ENCODE measurements at places on chromosomes 7 and 10.

DNA sequence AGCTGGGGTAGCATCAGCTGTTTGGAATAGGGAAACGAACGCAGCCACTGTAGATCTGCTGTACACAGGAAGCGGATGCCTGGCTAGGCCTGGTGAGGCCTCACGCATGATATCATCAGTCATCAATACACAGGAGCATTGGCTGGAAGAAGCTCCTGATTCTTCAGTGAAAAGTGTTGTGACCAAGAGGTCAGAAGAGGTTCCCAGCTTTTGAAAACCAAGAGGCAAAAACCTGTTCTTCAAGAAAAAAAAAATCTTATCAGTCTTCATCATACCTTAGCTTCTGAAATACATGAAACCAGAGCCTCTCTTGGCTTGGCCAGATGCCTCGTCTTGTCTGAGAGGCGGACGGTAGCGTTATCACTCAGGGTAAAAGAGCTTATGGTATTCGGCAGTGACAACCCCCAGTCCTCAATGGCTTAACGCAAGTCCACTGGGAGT is 139.3 kb upstream of the TCF7L2 start:
- DNase-seq = no peak

DNA sequence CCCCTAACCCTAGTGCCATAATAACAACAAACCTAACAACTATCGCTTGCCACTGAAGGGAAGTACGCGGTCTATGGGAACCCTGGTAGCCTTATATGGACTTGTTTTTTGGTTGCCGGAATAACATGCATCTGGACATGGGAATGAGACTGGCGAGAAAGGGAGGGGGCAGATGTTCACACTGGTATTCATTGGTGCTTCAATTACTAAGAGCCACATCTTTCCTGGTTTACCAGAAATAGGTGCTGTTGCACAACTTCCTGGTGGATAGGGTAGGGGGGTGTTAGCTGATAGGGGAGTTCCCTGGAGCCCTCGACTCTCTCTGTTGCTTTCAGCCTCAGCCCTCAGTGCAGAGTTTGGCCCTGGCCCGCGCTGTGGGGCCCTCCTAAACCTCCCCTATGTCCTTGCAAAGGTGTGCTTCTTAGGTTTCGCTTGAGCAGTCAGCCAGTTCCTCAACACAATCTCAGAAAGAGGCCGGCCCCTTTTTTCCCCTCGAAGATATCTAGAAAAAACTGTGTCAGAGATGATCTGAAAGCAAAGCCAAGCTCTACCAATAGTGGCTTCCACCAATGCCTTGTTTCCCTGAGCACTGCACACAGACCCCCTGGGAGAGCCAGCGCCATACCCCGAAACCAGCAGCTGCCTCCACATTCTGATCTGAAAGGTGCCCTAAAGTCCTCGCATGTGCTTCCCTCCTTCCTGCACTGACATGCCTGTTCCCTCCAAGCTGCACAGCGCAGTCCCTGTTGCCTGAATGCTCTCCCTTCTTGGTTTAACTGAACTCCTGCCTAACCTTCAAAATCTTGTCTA is 13.5 kb downstream of the TBXAS1 start:
- DNase-seq = no peak

DNA sequence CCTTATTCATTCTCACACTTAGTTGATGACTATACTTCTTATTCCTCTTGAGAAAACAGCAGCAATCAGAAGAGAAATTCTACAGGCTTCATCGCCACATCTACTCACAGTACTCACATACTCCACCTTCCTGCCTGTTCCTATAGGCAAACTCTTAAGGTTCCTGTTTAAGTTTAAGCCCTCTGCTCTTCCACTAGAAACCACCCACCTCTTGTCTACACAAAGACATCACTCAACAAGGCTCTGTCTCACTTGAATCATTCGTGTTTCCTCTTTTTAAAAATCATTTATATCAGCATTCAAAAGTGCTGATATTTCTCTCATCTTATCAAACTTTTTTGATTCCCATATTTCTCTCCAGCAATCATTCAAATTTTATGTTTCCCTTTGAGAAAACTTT is 85.5 kb upstream of the ADO start:
- DNase-seq = no peak

GRCh38 chr10:122503886-122504609 is 42.7 kb downstream of the HTRA1 start:
- no peak for DNase-seq

All from heart left ventricle (tissue), 16 donors.